HCT116 (cell line): ENCODE measurements at places on chromosomes 5 and 9. TPM values are rescaled to one million over a fixed set of nuclear protein-coding genes. Genes with fewer than 3 reads are reported as not detected.

CCDC187 gene
- 4.6 TPM for total RNA-seq

TRPM3 gene
- total RNA-seq = not detected

GRCh38 chr9:11686733-11687132 lies 1006.5 kb upstream of the TYRP1 start:
- no peak overlapping the region for H3K27ac ChIP-seq
- no peaks in the 10 kb centered on the region for H3K4me1 ChIP-seq
- DNase-seq = no peak

GRCh38 chr5:10354048-10354872 lies 765 bp downstream of the MARCHF6 start:
- peaks cover 34% of the 10 kb centered on the region for H3K4me1 ChIP-seq
- DNase-seq = no peak
- H3K27ac ChIP-seq = peak overlapping the region; percentile 97

DNA sequence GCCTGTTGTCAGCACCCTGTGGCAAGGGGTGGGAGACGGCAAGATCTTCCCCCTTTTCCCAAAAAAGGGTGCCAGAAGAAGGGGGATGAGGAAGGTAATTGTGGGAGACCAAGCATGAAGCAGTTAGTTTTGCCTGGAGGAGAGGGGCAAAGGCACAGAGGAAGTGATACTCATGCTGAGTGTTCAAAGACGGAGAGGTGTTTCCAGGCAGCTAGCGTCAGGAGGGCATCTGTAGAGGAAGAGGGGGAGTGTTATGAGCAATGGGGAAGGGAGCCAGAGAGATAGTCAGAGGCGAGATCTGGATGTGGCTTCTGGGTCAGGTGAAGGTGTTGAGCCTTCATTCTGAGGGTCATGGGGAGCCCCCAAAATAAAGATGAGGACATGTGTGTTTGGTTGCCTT lies 26.9 kb upstream of the ADAM19 start:
- H3K4me3 ChIP-seq = no peak overlapping the region
- no peak for DNase-seq
- no peaks in the 10 kb centered on the region for H3K36me3 ChIP-seq
- H3K4me1 ChIP-seq = peaks cover 70% of the 10 kb centered on the region

TMEM174 gene
- not detected for total RNA-seq

SLC34A1 gene
- not detected for total RNA-seq

GRCh38 chr5:66306105-66306843 lies 162.2 kb downstream of the SREK1 start:
- no peak overlapping the region for H3K27ac ChIP-seq
- no peaks in the 10 kb centered on the region for H3K4me1 ChIP-seq
- no peak overlapping the region for H3K4me3 ChIP-seq
- peaks cover 10% of the 10 kb centered on the region; the same call in 1 of the 2 replicates for H3K27me3 ChIP-seq
- DNase-seq = peak; percentile 63
- H3K36me3 ChIP-seq = no peaks in the 10 kb centered on the region

DNA sequence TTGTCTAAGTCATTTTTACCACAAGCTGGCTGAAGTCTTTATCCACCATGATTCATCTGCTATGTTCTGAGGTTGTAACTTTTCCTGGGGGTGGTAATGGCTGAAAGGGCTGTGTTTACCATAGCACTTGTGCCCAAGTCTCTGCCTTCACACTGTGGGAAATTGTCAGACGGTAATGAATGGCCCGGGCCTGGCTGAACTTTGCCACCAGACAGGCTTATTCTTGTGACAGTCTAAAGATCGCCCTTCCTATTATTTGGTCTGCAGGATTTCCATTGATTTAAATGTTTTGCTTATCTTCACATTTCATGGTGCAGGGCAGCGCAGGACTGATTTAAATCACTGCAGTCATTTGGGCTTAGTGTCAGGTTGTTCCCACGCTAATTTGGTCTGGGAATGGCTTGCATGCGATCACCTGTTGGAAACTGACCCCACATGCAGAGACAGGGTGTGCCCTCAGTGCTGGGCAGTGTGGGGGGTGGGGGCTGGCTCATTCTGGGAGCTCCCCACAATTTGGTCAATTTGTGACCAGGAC lies 109.3 kb upstream of the ICE1 start:
- peaks cover 6% of the 10 kb centered on the region; the same call in 1 of the 2 replicates for H3K4me1 ChIP-seq
- no peak overlapping the region for H3K27ac ChIP-seq
- no peak for DNase-seq
- no peaks in the 10 kb centered on the region for H3K27me3 ChIP-seq
- no peak overlapping the region for H3K4me3 ChIP-seq

DNA sequence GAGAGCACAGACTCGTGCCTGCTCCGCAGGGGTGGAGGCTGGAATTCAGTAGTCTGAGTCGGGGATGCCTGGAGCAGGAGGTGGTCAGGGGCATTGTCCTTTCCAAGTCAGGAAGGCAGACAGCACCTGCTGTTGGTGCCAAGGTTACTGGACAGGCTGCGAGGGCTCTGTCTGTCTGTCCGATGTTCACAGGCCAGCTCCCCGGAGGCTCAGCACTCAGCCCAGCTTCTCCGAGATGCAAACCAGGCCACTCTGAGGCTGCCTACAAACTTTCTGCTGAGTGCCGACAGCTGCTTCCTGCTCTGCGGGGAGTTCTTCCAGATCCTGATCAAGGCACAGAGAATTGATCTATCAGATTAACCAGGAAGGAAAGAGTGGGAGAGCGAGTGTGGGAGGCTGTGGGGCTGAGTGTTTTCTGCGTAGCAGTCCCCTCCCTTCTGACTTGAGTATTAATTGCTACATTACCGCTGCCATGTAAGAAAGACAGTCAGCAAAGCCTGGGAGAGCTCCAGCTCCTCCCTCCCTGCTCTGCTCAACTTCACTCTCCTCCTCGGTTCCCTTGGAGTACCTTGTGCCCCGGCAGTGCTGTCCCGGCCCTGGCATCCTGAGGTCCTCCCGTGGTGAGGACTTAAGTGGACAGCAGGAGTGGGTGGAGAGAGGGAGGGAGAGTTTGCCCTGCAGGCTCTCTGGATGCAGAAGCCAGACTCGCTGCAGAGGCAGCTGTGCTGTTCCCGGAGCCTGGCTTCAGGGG lies 36.0 kb downstream of the KCNMB1 start:
- peaks cover 82% of the 10 kb centered on the region for H3K27me3 ChIP-seq
- no peaks in the 10 kb centered on the region for H3K36me3 ChIP-seq
- no peak overlapping the region for H3K4me3 ChIP-seq
- no peak for DNase-seq

DNA sequence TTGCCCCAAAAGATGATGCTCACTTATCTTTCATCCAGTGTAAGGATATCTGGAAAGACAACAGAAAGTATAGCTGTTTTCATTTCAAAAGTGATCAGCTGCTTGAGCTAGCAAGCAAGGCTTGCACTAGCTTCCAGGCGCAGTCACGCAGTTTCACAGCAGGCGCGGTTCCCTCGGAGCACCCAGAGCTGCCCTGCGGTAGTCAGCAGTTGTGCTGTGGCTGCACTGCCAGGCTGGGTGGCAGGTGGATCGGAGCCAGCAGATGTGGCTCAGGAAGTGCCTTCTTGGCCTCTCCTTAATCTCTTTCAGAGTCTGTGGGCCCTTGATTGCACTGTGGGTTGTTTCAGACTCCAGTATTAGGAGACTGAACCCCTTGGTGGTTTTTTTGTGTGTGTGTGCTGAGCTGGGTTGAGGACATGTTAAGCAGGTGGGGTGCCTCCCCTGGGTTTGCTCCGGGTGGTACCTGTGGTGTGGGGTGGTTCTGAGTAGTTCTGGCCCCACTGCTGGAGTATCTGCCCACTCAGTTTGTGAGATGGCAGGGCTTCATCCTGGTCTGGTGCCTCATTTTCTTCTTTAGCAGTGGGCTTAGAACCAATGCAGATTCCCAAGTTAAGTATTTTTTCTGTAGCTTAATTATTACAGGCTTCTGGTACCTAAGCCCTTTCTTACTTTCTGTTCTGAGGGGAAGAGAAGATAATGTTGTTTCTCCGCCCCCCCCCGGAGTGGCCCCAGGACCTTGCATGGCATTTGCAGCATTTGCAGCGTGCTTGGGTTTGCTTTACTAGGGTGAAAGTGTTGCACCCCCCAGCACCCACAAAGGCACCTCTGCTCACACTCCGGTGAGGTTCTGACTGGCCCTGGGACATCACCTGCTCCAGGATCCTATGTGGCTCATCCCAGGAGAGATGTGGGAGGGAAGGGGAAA lies 16.4 kb downstream of the TENT4A start:
- H3K4me1 ChIP-seq = no peaks in the 10 kb centered on the region
- no peak overlapping the region for H3K4me3 ChIP-seq
- no peak overlapping the region for H3K27ac ChIP-seq
- no peaks in the 10 kb centered on the region for H3K36me3 ChIP-seq
- H3K27me3 ChIP-seq = no peaks in the 10 kb centered on the region

DNA sequence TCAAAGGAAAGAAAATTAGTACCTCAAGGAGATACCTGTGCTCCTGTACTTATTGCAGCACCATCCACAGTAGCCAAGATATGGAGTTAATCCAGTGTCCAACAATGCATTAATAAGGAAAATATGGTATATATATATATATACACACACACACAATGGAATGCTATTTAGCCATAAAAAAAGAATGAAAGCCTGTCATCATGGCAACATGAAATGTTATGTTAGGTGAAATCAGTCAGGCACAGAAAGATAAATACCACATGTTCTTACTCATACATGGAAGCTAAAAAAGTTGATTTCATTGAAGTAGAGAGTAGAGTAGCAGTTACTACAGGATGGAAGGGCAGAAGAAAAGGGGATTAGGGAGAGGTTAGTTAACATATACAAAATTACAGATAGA lies 601.5 kb downstream of the ANXA1 start:
- no peak for DNase-seq
- no peaks in the 10 kb centered on the region for H3K36me3 ChIP-seq
- H3K27me3 ChIP-seq = no peaks in the 10 kb centered on the region
- no peaks in the 10 kb centered on the region for H3K4me1 ChIP-seq

DNA sequence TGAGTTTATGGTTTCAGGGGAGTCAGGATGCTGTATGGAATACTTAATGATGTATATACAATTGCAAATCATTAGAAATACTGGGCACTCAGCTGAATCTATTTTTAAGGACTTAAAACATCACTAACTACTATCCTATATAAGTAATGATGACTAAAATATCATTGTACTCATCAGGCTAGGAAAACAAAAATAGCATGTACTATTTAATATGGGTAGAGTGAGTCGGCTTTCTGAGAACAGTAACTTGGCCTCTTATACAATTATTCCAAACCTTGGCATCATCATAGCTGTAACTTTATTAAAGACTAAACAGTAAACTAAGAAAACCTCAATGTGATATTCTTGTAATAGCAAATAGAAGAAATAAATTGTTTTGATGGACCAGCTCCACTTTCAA lies 94.5 kb downstream of the PJA2 start:
- H3K36me3 ChIP-seq = no peaks in the 10 kb centered on the region
- H3K4me3 ChIP-seq = no peak overlapping the region
- H3K4me1 ChIP-seq = peaks cover 7% of the 10 kb centered on the region
- H3K27me3 ChIP-seq = no peaks in the 10 kb centered on the region
- no peak overlapping the region for H3K27ac ChIP-seq

DNA sequence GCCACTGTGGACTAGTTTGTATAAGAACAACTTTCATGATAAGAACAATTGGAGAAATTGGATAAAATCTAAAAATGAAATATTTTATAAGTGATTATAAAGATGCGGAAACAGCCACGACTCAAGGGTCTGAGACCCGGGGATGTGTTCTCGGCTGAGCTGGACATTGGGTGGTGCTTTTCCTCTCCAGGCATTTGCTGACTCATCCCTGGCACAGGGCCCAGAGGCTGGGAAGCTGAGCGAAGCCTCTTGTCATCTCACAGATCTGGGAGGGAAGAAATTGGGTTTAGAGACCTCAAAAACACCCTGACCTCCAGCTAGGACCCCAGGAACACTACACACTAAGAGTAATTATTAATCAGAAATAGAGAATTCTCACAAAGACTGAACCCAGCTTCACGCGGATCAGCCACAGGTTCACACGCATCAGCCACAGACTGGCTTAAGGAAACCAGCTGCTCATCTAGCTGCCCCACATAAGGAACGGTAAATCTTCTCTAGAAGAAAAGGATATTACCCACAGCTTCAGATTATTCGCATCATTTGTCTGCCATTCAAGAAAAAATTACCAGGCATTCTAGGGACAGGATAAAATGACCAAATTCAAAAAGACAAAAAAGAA lies 2.8 kb upstream of the OR2V1 start:
- H3K27me3 ChIP-seq = no peaks in the 10 kb centered on the region
- no peak overlapping the region for H3K27ac ChIP-seq
- 0 out of 2 replicates have a peak overlapping the region, but pooled peaks have one; percentile 2 for H3K4me3 ChIP-seq
- peaks cover 8% of the 10 kb centered on the region for H3K4me1 ChIP-seq
- no peaks in the 10 kb centered on the region for H3K36me3 ChIP-seq

IL5 gene
- total RNA-seq = not detected

SV2C gene
- not detected for total RNA-seq

GRCh38 chr9:76266649-76267283 lies 127.5 kb downstream of the RFK start:
- DNase-seq = no peak
- no peaks in the 10 kb centered on the region for H3K4me1 ChIP-seq
- H3K27ac ChIP-seq = no peak overlapping the region
- no peaks in the 10 kb centered on the region for H3K36me3 ChIP-seq

DNA sequence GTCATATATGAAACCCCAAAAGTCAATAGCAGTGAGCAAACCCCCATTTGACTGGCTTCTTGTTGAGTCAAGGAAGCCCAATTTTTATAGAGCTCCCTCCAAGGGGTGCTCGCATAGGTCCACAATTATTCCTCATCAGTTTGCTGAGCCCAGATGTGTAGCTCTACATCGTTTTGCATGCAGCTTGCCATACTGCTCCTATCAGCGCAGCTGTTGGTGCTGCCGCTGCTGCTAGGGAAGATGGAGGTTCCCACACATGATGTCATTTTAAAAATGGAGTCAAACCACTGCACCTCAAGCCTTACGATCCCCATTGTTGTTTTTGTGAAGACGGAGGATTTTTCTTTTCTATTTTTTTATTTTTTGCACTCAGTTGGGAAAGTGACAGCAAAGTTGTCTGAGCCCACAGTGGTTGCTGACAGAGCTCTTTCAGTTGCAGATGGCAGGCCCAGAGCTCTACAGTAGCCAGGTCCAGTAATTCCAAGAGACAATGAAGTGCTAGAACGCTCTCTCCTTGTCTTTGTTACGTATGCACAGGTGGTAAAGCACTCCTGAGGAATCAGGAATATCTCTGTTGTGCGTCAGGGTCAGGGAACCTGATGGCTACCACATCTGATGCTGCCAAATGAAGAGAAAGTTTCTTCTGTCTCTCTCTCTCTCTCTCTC lies 23.2 kb upstream of the C5orf63 start:
- DNase-seq = no peak
- H3K4me3 ChIP-seq = no peak overlapping the region
- no peaks in the 10 kb centered on the region for H3K4me1 ChIP-seq
- no peaks in the 10 kb centered on the region for H3K36me3 ChIP-seq
- H3K27me3 ChIP-seq = no peaks in the 10 kb centered on the region

SLC6A19 gene
- total RNA-seq = not detected

DNA sequence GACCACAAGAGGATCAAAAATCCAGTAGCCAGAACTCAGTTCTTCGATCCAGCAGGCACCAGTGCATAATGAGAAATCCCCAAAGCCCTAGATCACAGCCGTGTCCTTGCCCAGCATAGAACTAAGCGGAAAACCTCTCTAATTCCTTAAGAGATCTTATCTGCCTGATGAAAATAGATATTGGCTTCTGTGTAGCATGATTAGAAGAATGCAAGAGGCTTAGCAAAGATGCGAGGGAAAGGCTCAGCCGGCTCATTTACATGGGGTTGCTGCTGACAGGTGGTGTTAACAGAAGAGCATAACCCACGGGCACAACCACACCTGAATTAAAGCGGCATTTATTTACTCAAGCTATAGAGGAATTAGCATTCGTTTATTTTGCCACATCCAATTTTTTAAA lies 400.0 kb upstream of the ADAMTS16 start:
- no peak for DNase-seq
- H3K36me3 ChIP-seq = no peaks in the 10 kb centered on the region

- H3K27me3 ChIP-seq = no peaks in the 10 kb centered on the region
- no peaks in the 10 kb centered on the region for H3K4me1 ChIP-seq
Measured at GRCh38 chr5:15789642-15790041, 289.7 kb downstream of the FBXL7 start.

LRRTM2 gene
- not detected for total RNA-seq
